ENCODE measurements at places on chromosomes 1 and 21. TPM values are rescaled to one million over a fixed set of nuclear protein-coding genes. Genes with fewer than 3 reads are reported as not detected.

Gene LIPI
- total RNA-seq = not detected

Gene DCST1
- total RNA-seq = not detected

Gene COL24A1
- total RNA-seq = 1.8 TPM

Gene TAL1
- total RNA-seq = under 0.01 TPM

Gene CD84
- total RNA-seq = not detected

Gene GOLT1A
- total RNA-seq = not detected

Gene TAS1R1
- not detected for total RNA-seq

Gene MX2
- 5.3 TPM for total RNA-seq

Gene S100A3
- 1.4 TPM for total RNA-seq

Gene GCSAML
- total RNA-seq = not detected

Gene BTG3
- 41.6 TPM for total RNA-seq

Measured in smooth muscle cell of the umbilical artery (primary cell).